Mammary epithelial cell (primary cell): ENCODE measurements at places on chromosomes 3 and 15. TPM values are rescaled to one million over a fixed set of nuclear protein-coding genes. Genes with fewer than 3 reads are reported as not detected.

Gene DCLK3
- polyA plus RNA-seq, result not detected

Gene LRRIQ4
- not detected for polyA plus RNA-seq

Gene CLDN18
- not detected for polyA plus RNA-seq

DNA sequence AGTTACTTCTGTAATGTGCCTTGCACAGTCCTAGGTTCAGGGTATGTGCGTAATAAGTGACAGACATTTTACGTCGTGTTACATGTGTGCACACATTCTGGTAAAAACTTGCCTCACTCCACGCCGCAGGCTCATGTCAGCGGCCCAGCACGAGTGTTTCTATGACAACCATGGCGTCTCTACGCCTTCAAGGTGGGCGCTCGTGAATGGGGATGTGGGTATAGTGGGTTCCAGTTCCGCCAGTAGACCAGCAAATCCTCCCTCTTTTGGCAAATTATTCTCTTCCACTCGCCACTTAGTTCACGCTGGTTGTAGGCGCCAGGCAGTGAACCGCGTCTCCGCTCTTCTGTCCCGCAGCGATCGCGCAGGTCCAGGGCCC is 40.3 kb downstream of the CHST14 start:
- DNase-seq, result no peak

DNA sequence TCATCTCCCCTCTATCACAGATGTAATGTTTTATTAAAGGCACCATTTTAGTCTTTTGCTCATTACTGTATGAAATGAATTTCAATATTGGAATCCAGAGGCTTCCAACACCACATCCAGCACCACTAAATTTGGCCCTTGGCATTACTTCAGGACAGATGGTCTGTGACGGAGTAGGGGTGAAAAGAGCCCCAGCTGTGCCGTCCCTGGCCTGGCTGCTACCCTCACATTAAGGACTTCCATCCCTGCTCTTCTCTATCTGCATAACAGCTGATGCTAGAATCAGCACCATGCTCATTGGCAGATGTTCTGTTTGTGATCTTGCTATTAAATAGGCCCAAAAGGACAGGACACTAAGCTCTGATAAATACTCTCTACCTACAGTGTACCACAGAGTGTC is 152.9 kb downstream of the IL1RAP start:
- no peak for DNase-seq

DNA sequence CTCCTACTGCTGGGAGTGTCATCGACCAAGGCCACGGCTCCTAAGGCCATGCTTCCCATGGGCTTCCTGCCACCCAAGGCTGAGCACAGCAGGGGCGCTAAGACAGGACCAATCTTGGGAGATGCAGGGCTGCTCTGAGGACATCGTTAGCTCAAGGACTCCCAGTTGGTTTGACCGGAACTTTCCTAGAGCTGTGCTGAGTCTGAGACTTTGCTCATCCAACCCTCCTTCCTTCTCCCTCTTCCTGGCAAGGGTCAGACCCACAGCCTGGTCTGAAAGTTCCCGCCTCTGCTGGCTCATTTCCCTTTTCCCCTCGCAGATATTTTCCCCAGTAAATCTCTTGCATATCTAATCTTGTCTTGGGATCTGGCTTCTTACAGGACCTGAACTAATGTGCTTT is 57.2 kb downstream of the EPHB3 start:
- DNase-seq, result no peak

GRCh38 chr3:23659274-23659673 is 146.5 kb upstream of the UBE2E1 start:
- no peak for DNase-seq

DNA sequence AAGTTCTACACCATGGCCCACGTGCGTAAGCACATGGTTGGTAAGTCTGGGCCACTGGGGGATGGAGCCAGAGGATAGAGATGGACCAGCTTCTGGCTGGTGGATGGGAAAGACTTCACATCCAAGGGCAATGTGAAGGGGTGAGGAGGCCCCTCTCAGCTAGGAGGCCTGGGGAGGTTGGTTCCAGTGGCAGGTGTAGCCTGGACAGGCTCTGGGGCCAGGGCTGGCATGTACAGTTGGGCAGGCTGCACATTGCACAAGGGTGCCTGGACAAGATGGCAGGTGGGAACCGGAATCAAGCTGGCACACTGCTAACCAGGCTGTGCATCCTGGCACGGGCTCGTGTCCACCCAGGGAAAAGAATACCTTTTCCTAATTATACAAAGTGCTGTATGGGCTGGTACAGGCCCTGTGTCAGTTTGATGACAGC is 8.1 kb downstream of the ZBTB47 start:
- no peak for DNase-seq

DNA sequence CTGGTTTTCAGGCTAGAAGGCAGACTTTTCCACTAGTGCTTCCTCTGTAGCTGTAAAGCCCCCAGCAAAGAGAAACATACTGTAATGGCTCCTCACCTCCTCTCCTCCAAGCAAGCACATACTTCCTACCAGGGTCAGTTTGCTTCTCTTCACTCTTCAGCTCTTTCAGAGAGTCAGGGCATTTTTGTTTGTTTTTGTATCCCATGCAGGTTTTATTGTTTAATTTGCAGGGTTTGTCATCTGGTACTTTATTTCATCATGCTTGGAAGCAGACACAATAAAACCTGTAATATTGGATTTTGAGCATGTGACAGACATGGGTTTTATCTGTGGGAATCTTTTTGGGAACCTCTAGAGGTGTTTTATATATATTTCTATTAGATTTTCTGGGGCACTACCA is 753.3 kb upstream of the ROBO1 start:
- DNase-seq, result no peak
